NCI-H2081 treated with DMSO at 0.1 percent for 48 hours (cell line): ENCODE measurements at places on chromosomes 5 and 9.

- no peak for DNase-seq
These were observed 667.8 kb upstream of the RGMB start for GRCh38 chr5:98105681-98106080.

GRCh38 chr9:72909428-72909827, 43.4 kb downstream of the ALDH1A1 start:
- no peak for DNase-seq

DNA sequence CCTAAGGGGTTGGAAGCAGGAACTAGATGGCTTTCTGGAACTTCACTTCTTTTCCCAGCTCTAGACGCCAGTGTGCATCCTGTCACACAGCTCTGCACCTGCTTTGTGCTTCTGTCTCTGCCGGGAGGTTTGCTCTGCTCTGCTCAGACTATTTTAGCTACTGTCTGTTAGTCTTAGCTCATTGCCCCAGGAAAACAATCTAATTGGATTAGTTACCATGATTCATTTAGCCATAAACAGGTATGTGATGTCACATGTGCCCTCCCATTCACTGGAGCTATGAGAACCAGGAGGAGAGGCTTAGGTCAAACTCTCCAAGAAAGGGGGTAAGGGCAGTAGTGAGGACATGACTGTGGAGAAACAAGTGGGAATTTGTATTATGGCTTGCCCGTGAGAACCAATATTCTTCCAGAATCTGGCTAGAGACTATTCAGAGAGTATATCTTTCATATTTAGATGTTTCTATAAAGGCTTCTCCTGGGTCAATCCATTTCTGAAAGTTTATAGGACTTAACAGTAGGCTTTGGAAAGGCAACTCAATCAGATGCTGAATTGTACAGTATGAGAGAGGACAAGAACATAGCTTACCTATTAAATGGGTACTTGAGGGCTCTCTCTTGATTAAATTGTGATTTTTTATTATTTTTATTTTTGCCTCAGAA, 22.4 kb upstream of the NREP start:
- DNase-seq = no peak

DNA sequence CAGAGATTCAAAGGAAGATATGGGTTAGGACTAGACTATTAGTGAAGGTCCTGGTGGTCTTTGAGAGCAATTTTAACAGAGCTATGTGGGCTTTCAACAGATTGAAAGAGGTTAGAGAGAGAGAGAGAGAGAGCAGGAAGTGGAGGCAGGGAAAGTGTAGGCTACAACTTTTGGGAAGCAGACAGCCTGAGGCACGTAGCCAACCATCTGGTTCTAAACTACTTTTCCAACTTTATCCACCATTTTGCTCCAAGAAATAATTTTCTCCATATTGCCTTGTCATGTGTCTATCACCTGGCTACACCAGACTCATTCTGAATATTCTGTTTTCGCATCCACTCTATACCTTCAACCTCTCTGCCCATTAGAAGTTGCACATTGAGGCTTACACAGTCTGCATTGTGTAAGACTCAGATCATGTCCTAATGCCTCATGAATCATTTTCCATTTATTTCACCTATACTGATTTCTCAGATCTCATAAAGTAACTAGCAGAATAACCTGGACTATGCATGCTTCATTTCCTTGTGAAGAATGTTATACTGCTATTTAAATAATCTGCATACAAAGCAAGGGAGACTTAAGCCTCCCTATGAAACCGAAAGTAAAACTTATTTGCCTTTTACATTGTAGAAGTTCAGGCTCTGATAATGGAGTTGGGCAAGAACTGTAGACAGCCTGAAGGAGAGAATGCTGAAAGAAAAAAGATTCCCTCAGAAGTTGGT, 235.6 kb downstream of the ELAVL2 start:
- no peak for DNase-seq

DNA sequence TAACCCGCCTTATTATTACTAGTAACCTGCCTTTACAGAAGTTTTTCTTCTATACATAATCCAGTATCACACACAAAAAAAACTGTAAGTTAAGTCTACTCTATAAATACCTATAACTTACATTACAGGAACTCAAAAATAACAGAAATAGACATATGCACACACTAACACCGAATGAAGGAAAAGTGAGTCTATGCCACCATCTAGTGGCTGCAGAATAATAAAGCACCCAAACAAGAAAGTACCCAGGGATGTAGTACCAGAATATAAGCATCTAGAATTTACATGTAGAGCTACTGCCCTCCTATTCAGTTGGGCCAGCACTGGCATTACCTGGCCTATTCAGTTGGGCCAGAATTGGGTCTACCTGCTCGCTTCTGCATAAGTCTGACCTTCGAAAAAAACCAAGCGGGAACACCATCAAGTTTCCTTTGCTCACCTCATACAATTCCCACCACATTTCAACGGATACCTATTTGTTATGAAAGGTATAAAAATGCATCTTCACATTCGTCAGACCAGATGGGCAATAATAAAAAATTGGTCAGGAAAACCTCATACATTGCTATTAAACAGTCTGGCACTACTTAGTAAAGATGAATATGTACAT, 4.0 kb upstream of the NIPSNAP3A start:
- DNase-seq = peak; percentile 36

- no peak for DNase-seq
These were observed 1.2 kb downstream of the TTC33 start for GRCh38 chr5:40754381-40755092.

DNA sequence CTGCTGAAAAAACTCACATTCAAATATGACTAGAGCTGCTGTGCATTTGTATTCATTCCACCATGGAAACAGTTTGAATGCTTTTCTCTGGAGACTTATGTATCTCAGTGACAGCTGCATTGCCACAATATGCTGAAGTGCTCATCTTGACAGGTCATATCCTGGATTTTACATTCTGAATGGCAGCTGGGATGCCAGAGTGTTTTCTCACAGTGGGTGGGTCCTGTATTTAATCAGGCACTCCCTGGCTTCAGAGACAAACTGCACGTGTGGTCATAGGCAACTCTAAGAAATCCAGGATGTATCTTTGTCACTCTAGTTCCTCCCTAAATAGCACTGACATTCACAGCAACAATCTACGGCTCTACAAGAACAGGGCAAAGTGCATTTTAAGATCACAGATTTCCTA, 75.6 kb downstream of the ST8SIA4 start:
- DNase-seq = no peak

GRCh38 chr9:90107040-90107725, 502.4 kb downstream of the GADD45G start:
- peak; percentile 43 for DNase-seq

DNA sequence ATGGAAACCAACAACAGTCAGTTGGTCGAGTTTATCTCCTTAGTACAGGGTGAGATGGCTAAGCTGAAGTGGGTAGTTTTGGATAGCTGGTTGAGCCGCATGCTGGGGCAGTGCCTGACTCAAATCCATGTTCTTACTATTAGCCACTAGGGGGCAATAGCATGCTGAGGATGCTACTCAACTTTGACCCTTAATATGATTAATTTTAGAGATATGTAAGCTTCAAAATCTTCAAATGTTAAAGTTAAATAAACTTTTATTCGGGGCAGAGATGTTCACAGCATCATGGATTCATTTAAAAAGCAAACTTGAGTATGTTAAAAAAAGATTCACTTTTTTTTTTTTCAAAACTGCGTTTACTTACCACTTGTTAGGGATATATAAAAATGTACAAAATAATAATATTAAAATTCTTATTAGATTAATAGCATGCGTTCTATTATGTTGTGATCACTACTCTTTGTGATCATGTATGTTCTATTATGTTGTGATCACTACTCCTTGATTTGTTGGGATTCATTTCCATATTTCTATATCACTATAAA, 57.0 kb downstream of the C9orf153 start:
- DNase-seq = no peak

DNA sequence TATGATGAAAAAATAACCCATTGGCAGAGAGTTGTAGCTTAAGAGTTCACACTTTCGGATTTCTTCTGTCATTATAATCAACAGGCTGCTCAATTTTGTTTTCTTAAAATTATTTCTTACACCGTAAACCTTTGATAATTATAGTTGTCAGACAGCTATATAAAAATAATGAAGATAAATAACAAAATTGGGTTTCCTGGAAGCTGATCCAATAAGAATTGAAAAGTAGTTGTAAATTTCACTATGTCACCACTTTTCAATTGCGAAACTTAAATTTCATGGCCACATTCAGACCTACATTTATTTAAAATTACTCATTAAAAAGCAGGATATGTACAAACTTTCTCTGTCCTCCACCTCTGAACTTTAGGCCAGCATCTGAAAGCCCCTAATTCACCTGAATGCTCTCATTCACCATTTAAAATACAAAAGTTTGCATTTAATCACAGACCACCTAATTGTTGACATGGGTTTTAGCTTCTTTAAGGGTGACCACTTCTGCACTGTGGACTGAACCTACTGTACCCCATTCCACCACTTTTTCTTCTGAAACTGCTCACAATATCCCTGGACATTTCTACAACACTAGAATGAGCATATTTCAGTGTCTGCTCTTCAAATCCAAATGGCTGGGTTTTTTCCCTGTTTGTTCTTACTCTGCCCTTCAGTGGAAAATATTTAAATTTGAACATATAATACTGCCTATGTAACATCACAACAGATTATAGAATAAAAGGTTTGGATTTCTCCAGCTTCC, 680 bp downstream of the SELENOP start:
- DNase-seq = no peak

DNA sequence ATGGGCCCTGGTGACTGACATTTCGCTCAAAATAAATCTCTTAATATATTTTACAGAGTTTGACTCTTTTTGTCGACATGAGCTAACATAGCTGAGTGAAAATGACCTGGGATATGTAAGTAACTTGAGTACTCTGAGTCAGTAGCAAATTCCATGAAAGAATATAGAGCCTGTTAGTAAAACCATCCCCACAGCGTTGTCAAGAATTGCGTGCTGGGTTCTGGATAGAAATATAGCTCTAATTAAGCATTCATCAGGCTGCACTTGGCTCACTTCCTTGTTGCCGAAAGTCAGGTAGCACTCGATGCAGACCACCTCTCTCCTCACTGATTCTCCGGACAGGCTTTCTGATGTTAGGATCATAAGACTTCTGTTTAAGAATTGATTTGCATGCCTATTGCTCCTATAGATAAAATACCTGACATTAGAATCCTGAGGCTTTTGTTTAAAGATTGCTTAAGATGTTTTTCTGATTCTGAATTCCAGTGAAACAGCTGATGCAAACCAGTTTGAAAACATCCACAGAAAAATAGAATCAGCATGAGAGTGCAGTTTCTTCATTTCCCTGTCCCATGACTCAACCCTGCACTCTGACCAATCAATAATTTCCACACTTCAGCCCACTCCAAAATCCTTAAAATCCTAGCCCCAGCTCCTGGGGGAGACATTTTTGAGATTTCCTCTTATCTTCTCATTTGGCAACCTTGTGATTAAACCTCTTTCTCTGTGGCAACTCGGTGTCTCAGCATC, 310.6 kb downstream of the DIRAS2 start:
- no peak for DNase-seq

DNA sequence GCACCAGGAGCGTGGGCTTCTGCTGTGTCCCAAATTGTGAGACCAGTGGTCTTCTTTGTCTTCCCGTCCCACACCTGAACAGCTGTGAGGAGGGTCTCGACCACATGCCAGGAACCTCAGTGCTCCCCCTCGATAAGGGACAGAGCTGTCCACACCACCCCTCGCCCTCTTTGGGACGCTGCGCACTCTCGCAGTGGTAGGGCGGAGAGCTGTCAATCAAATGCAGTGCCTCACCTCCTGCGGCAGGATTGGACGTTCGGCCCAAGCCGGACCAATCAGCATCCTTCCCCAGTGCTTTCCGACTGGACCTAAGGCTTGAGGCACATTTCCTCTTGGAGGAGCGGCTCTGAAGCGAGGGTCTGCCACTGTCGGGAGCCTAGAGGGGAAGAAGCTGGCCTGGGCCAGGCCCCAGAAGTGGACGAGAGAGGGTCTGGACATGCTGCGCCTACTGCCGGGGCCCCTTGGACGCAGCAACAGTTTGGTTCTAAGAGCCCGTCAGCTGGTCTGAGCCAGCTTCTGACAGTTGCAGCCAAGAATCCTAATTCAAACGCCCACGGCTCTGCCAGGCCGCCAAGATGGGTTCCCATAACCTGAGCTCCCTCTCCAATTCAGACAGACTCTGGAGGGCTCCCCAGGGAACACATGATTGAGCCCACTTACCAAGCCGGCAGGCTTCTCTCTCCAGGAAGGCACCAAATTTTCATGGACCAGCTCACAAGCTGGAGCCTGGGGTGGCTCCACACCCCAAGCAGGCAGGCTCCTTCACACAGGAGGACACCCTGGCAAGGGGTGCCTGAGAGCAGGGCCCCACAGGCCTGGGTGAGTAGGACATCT, 28.1 kb upstream of the ADAMTS2 start:
- DNase-seq = no peak

DNA sequence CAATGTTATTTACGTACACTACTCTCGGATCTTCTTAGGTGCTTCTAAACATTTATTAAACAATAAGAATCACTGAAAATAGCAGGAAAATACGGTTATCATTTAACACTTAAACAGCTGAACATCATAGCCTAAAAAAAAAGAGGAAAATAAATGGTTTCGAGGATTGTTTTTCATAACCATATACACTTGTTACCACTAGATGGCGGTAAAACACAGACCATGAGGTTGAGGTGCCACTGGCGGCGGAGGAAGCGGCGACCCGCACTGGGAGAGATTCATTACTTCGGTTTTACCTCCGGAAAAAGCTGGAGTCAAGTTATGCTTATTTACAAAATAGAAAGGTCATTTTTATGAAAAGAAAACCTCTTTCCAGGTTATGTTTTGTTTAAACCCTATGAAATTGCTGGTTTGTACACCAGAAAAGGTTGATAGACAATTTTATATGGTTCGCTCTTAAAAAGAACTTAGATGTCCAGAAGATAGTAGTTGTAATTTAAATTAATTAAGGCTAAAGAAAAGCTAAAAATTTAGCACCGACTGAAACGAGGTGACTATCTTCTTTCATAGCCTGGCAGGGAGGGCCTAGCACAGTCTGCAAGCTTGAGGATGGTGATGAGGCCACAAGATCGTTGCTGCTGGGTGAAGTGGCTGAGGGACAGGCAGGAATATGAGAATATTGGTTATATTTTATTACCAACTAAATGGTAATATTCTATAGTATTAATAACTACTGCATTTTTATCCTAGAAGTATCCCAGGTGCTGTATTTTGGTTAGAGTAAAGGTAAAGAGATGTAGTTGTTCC, 605.7 kb downstream of the RAB3C start:
- DNase-seq = no peak

DNA sequence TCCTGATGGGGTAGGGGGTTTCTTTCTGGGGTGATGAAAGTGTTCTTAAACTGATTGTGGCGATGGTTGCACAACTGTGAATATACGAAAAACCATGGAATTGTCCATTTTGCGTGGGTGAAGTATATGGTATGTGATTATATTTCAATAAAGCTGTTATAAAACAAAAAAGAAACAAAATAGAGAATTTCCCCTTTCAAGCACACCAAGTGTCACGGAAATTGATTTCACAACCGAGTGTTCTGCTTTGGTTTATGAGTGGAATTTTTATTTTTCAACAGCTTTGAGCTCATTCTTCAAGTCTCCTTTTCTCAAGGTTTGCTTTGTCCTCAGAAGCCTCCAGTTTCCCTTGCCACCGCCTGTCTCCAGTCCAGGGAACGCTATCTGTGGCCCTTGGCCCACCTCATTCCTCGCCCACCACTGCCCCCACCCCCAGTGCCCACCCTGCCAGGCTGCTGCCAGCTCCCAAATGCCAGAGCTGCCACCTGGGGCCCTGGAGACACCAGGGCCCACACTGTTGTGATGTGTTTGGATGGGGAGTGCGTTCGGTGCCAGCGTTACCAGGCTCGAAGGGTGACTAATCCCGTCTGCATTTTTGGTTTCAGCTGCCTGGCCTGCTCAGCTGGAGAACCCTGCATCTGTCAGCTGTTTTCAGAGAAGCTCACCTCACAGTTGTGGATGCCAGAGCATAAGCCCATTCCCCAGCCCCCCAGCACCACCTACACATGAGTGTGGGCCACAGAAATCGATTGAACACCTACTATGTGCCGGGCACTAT, 30.4 kb downstream of the DUSP1 start:
- no peak for DNase-seq
